ENCODE measurements at places on chromosomes 7 and 10.

GRCh38 chr7:32462977-32463376, 27.2 kb downstream of the LSM5 start:
- DNase-seq: no peak

DNA sequence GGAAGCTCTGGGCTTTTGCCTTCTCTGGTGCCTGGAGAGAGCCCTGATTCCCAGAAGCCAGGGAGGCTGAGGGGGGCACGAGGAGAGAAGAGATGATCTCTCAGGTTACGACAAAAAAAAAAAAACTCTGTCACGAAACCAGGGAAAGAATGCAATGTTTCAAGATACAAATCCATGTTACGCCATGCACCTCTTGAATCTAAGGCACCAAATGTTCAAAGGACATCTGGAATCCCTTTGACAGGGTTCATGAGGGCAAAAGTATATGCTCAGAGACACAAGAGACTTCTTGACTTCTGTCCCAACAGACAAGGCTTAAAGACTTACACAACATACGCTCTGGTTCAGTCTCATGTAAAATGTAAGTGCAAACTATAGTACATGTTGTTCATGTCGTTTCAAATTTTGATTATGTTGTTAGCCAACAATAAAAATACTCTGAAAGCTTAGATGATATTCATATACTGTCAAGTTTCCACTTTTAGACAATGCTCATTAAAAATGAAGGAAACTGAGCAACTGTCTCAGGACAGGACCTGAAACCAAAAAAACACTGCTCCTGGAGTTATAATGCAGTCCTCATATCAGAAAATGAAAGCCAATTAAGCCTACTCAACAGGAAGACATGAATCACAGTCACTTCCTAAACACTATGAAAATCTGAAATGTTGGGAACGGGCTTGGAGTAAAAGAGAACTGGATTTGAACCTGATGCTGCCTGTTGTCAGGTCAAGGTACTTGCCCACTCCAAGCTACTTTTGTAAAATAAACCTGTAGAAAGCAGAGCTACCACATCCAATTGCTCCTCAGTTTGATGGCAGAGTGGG, 72.3 kb downstream of the CHCHD3 start:
- no peak for DNase-seq

GRCh38 chr10:126839094-126839761, 66.0 kb upstream of the DOCK1 start:
- no peak for DNase-seq

DNA sequence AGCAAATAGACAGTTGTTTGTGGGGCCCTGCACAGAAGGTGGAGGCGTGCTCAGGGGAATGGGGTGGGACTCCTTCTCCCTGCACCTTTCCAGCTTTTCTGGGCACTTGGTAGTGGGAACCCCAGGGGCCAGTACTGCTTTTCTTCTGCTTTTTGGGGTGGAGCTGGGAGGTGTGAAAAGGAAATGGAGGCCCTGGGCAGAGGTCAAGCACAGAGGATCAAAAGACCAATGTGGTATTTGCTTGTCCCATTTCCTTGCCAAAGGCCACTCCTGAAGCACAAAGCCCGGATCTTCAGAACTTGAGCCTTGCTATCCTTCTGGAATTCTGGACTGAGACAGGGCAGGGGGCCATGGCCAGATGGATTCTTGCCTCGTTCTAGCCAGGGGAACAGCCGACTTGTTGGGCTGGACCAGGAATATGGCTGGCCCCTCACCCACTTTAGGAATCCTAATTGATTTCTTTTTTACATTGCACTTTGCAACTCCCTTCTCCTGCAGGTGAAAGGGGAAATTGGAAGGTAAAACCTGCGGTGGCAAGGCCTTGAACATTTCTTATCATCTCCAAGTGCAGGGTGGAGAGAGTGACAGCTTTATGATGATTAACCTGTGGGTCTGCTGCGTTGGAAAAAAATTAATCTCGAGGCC, 26.5 kb downstream of the ADRA2A start:
- no peak for DNase-seq

GRCh38 chr10:10489805-10490571, 527.7 kb upstream of the CELF2 start:
- no peak for DNase-seq

- DNase-seq: no peak
Observed at GRCh38 chr10:52950578-52950977, 178.0 kb upstream of the MBL2 start.

DNA sequence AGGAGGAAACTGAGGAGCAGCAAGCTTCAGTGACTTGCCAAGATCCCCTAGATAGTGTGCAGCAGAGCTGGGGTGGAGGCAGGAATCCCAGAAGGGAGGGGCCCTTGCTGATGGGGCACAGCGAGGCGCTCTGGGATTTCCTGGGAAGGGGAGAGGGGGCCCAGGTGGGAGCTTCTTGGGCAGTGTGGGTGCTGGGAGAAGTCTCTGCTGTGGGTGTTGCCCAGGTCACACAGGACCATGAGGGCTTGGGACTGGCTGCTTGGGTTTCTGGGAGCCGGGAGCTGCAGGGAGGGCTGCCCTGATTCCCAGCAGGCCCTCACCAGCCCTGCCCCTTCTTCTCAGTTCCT, 55.2 kb downstream of the TSPAN15 start:
- DNase-seq: peak; percentile 2
